ENCODE measurements at places on chromosomes 1 and 21. TPM values are rescaled to one million over a fixed set of nuclear protein-coding genes. Genes with fewer than 3 reads are reported as not detected.

Gene NEXN
- total RNA-seq = 10.7 TPM

Gene CCDC190
- total RNA-seq = not detected

Gene EPHA10
- 0.54 TPM for total RNA-seq

Gene TENT5C
- total RNA-seq = 29.1 TPM

Gene SHISAL2A
- 0.75 TPM for total RNA-seq

GRCh38 chr1:209238356-209238755, 345.2 kb upstream of the CAMK1G start:
- H3K27ac ChIP-seq = no peak overlapping the region
- H3K4me1 ChIP-seq = no peaks in the 10 kb centered on the region
- H3K27me3 ChIP-seq = no peaks in the 10 kb centered on the region

- no peak overlapping the region for H3K4me3 ChIP-seq
- no peak overlapping the region for H3K27ac ChIP-seq
- no peaks in the 10 kb centered on the region for H3K4me1 ChIP-seq
Observed at GRCh38 chr1:167627865-167628641, 2.0 kb upstream of the RCSD1 start.

GRCh38 chr1:202615501-202616354, 94.5 kb downstream of the SYT2 start:
- H3K27me3 ChIP-seq = no peaks in the 10 kb centered on the region
- H3K4me3 ChIP-seq = no peak overlapping the region
- H3K27ac ChIP-seq = no peak overlapping the region
- no peaks in the 10 kb centered on the region for H3K36me3 ChIP-seq
- no peaks in the 10 kb centered on the region for H3K4me1 ChIP-seq

- no peaks in the 10 kb centered on the region for H3K27me3 ChIP-seq
- no peak overlapping the region for H3K27ac ChIP-seq
- H3K4me3 ChIP-seq = no peak overlapping the region
- peaks cover 9% of the 10 kb centered on the region for H3K36me3 ChIP-seq
Observed at GRCh38 chr1:90007979-90008404, 13.1 kb downstream of the ZNF326 start.

DNA sequence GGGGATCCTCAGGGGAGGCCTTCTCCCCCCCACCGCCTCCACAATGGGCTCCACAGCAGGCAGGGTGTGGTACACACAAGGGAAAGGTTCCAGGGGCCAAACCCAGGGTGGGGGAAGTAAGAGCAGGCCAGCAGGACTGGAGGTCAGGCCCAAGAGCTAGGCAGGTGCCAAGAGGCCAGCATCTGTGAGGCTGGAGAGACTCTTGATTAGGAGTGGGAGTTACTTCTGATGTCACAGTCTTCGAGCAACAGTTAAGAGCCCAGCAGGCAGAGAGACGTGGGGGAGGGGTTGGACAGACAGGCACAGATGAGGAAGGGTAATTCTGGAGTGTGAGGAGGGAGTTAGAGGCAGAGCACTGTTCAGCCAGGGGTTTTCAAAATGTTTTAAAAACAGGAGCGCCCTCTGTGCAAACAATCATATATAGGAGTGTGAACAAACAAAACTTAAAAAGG, 55.8 kb downstream of the SLC9A1 start:
- peak overlapping the region; percentile 52 for H3K27ac ChIP-seq
- H3K4me1 ChIP-seq = peaks cover 5% of the 10 kb centered on the region
- no peak overlapping the region for H3K4me3 ChIP-seq
- peak; percentile 82 for DNase-seq
- no peaks in the 10 kb centered on the region for H3K36me3 ChIP-seq

DNA sequence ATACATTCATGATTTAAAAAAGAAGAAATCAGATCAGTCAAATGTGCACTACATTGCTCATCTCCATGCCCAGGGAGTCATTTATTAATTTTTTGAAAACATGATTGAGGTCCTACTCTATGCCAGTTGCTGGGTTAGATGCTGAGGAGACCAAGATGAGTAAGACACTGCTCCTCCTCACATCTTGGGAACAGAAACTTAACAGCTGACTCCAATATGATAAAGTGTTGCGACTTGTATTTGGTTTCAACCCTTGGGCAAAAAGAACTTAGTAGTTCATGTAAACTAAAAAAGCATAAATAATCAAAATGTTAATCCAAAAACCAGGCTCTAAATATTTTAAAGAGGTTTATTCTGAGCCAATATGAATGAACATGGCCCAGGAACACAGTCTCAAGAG, 56.9 kb downstream of the OPTC start:
- peaks cover 29% of the 10 kb centered on the region for H3K4me1 ChIP-seq
- H3K36me3 ChIP-seq = no peaks in the 10 kb centered on the region
- no peaks in the 10 kb centered on the region for H3K27me3 ChIP-seq
- H3K27ac ChIP-seq = no peak overlapping the region
- H3K4me3 ChIP-seq = no peak overlapping the region

- no peaks in the 10 kb centered on the region for H3K27me3 ChIP-seq
- peak; percentile 44 for DNase-seq
- no peak overlapping the region for H3K27ac ChIP-seq
- H3K4me3 ChIP-seq = no peak overlapping the region
- no peaks in the 10 kb centered on the region for H3K36me3 ChIP-seq
Observed at GRCh38 chr1:51284487-51284954, 45.8 kb downstream of the TTC39A start.

GRCh38 chr1:113394043-113394862, 3.9 kb downstream of the MAGI3 start:
- H3K4me1 ChIP-seq = peaks cover 15% of the 10 kb centered on the region
- no peaks in the 10 kb centered on the region for H3K36me3 ChIP-seq
- H3K27me3 ChIP-seq = no peaks in the 10 kb centered on the region
- H3K4me3 ChIP-seq = no peak overlapping the region
- DNase-seq = no peak

- peaks cover 14% of the 10 kb centered on the region for H3K4me1 ChIP-seq
- no peak for DNase-seq
- H3K27me3 ChIP-seq = no peaks in the 10 kb centered on the region
- H3K27ac ChIP-seq = peak overlapping the region; percentile 94
- no peaks in the 10 kb centered on the region for H3K36me3 ChIP-seq
Observed at GRCh38 chr1:61743431-61743705, 1.1 kb downstream of the PATJ start.

GRCh38 chr21:37800456-37801061, 115.7 kb downstream of the KCNJ6 start:
- no peaks in the 10 kb centered on the region for H3K27me3 ChIP-seq
- H3K27ac ChIP-seq = no peak overlapping the region
- H3K4me3 ChIP-seq = no peak overlapping the region
- no peak for DNase-seq
- no peaks in the 10 kb centered on the region for H3K4me1 ChIP-seq

- H3K36me3 ChIP-seq = no peaks in the 10 kb centered on the region
- no peak for DNase-seq
- H3K4me3 ChIP-seq = no peak overlapping the region
- H3K27ac ChIP-seq = no peak overlapping the region
Observed at GRCh38 chr21:42585881-42586280, 67.5 kb upstream of the PDE9A start.

DNA sequence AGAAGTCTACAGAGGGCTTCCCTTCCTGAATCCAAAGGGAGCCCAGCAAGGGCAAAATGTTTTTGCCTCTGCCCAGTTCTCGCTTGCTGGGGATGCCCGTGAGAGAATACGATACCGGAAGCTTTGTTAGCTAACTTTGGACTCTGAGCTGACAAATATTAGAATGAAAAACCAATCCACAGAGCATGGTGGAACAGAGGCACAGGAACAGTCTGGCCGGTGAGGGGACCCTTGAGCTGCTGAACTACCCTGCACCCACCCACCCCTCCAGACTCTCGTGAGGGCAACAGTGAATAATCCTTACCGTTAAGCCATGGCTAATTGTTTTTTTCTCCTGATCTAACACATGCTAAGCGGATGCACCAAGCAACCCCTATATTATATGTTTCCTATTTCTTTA, 76.3 kb upstream of the AKT3 start:
- no peak overlapping the region for H3K4me3 ChIP-seq
- no peaks in the 10 kb centered on the region for H3K36me3 ChIP-seq
- no peaks in the 10 kb centered on the region for H3K27me3 ChIP-seq

GRCh38 chr1:97934491-97934890, 13.7 kb upstream of the DPYD start:
- no peaks in the 10 kb centered on the region for H3K36me3 ChIP-seq
- no peak overlapping the region for H3K4me3 ChIP-seq
- no peak for DNase-seq
- no peak overlapping the region for H3K27ac ChIP-seq

DNA sequence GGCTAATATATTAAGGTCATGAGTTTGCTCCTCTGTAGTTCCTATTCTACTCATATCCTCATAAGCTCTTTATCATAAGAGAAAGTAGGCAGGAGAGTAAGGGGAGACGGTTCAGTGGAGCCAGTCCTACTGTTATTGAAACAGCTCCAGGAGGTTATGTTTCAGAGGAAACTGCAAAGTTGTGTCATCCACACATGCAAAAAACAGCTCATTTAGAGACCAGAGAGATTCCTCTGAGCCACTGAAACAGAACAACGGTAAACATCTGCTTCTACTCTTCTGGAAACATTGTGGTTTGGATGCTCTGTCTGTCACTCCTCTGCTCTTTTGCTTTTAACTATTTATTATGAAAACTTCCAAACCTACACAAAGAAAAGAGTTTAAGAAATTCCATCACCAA, 66.3 kb upstream of the PPP2R5A start:
- H3K27ac ChIP-seq = peak overlapping the region; percentile 71
- no peak overlapping the region for H3K4me3 ChIP-seq
- H3K36me3 ChIP-seq = no peaks in the 10 kb centered on the region
- H3K4me1 ChIP-seq = peaks cover 23% of the 10 kb centered on the region
- no peaks in the 10 kb centered on the region for H3K27me3 ChIP-seq

All from thyroid gland (tissue), 4 donors.